ENCODE measurements at places on chromosomes 3 and 15.

- no peak for DNase-seq
Observed at GRCh38 chr3:32045091-32045915, 61.1 kb upstream of the GPD1L start.

DNA sequence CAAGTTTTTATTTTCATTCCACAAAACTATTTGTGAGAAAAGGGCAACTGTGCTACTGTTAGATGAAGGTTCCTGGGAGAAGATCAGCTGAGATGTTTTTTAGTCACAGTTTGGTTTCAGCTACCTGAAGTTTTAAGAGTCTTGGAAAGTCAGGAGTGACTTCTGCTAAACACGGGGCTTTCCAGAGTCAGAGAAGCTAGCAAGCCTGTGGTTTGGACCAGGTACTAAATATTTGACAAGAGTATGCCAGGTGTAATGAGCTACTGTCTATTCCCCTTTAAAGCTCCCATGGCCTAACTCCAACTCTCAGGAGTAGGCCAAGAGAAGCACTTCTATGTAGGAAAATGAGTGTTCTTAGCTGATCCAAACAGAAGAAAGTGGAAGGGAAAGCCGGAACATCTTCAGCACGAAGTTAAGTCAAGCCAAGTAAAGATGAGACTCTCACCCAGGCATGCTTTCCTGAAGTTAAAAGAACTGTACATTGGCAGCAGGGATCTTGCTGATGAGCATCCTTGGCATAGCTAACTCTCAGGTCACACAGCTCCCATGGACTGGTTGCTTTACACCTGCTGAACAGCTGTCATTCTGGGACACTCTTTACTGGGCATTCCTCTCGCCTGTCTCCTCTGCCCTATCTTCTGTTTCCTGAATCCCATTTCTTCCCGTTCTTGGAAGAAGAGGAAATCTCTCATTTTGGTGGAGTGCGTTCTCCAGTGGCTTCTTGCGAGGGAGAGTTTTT, 22.5 kb downstream of the TM4SF18 start:
- DNase-seq: no peak

- DNase-seq: no peak
Observed at GRCh38 chr3:52848617-52849016, 13.8 kb upstream of the MUSTN1 start.

DNA sequence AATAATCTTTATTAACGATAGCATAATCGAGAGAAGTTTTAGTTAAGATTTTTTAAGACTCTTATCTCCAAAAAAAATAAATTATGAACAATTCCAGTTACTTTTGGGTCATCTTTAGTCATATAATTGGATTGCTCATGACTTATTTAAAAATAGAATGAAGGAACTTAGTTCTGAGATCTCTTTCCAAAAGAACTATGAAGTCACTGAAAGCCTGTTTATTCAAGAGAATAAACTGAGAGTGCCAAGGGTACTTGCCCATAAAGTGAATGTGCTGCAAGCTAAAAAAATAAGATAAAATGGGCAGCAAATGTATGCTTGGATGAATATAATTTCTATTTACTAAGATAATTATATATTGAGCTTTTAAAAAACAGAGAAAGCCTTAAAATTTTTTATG, 176.5 kb upstream of the PLSCR5 start:
- no peak for DNase-seq

- DNase-seq: no peak
Observed at GRCh38 chr3:122602011-122602710, 24.7 kb downstream of the PARP15 start.

- no peak for DNase-seq
Observed at GRCh38 chr3:141646760-141647561, 91.1 kb upstream of the RNF7 start.

GRCh38 chr15:40871749-40872617, 2.1 kb downstream of the RHOV start:
- no peak for DNase-seq

GRCh38 chr3:46944191-46944590, 32.4 kb downstream of the CCDC12 start:
- DNase-seq: no peak

GRCh38 chr15:44163370-44163769, 31.7 kb downstream of the FRMD5 start:
- no peak for DNase-seq

GRCh38 chr3:143084856-143085731, 34.5 kb upstream of the CHST2 start:
- no peak for DNase-seq

- no peak for DNase-seq
Observed at GRCh38 chr3:126679318-126679751, 24.4 kb upstream of the TXNRD3 start.

- no peak for DNase-seq
Observed at GRCh38 chr3:66443118-66443803, 57.6 kb downstream of the LRIG1 start.

DNA sequence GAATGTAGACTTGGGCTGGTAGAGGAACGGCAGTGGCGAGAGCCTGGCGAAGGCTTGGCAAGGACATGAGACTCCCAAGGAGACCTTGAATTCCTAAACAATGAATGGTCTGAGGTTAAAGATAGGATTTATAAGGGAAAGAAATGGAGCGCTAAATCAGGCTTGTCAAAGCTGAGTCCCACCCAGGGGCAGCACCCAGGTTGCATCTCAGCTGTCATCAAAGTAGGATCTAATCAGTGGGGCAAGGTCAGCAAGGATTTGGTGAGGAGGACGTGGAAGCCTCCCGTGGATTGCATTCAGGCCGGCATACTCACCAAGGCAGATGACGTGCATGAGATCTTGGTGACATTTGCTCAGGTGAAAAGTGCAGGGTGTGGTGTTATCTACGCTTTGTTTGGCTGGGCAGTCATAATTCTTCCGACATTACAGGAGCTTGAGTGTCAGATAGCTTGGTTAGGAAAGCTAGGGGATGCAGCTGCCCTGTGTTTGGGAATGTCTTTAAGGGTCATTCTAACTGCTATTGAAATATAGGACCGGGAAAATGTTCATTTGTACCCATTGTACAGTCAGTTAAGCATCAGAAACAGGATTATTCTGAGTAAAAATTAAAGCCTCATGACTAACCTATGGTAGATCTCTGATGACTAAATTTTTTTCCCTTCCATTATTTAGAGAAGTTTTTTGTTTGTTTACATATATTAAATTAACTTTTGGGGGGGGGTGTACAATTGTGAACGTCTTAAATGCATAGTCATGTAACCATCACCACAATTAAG, 99.4 kb upstream of the TSC22D2 start:
- no peak for DNase-seq

- no peak for DNase-seq
Observed at GRCh38 chr3:194470615-194471014, 16.2 kb downstream of the ATP13A3 start.

DNA sequence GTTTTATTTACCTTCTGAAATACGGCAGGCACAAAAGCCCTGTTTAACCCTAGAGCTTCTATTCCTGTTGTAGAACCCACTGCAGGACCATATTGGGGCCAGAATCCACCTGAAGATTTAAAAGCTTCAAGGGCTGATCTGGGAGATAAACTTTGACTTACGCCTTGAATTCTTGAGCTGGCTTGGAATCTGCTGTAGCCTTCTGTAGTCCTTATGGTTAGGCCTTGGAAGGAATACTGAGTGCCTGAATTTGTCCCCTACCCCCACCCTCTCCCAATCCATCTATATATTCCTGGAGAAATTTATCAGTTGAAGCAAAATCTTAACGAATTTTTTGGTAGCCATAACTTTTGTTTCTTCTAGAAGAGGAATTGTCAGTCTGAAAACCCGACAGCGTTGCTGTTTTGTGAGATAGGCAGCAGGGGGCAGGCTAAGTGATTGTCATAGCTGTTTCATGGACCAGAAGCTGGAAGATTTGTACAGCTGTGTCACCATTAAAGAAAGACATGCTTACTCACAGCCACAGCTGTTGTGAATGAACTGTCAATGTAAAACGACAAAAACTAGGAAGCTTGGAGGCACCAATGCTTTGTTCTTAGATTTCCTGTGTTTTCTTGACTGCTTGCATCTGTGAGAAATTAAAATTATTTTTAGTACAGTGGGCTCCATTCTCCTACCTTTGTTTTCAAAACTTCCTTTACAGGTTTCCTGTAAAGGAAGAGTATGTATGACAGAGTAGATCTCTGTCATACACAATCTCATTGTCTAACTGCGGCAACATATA, 12.8 kb downstream of the LXN start:
- DNase-seq: no peak

- DNase-seq: no peak
Observed at GRCh38 chr3:106826791-106827311, 550.4 kb upstream of the CCDC54 start.

- no peak for DNase-seq
Observed at GRCh38 chr15:79620112-79620857, 188.1 kb downstream of the MINAR1 start.

GRCh38 chr15:70306582-70306981, 208.9 kb upstream of the TLE3 start:
- no peak for DNase-seq

- no peak for DNase-seq
Observed at GRCh38 chr15:34665498-34666116, 82.2 kb upstream of the GOLGA8B start.

DNA sequence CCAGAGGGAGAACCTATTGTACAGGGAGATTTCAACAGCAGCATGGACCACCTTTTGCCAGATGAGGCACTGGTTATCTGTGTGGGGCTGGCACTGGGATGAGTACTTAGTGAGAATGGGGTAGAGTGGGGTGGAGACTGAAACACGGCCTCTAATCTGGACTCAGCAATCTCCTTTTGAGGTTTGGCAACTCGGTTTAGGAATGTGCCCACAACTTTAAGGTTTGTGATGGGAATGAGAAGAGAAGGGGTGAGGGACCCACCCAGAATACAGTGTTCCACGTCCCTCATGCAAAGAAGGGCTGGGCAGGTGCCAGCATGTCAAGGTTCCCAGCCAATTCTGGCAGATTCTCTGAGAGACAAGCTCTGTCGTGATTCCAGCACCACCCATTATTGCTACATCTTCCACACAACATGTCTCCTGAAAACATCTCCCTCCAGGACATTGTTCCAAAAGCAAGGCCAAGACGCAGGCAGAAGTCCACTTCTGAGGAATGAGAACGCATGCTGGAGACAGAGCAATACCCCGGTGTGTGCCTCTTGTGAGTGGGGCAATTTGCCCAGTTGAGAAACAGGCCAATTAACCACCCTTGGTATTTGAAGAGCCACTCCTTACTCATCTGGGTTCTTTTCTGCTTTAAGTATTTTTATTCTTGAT, 37.5 kb upstream of the CCR4 start:
- no peak for DNase-seq

GRCh38 chr15:91664224-91664836, 189.2 kb upstream of the SLCO3A1 start:
- DNase-seq: no peak

- no peak for DNase-seq
Observed at GRCh38 chr3:45560281-45560971, 34.1 kb upstream of the LIMD1 start.

DNA sequence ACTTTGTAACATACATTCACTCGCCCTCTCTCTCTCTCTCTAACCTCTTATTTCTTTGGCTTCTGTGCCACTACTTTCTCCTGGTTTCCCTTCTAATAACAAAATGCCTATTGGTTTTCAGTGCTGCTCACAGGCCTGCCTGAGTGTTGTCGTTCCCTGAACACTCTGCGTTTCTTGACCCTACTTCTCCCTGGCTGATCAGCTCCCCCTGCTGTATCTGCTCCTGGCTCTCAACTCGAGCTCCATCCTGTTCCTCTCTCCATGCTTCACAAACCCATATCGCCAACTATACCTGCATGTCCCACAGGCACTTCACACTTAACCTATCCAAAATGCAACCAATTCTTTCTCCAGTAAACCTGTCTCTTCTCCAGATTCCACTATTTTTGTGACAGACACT, 111.4 kb downstream of the OPA1 start:
- no peak for DNase-seq

- no peak for DNase-seq
Observed at GRCh38 chr3:161914703-161915417, 418.3 kb downstream of the OTOL1 start.
